ENCODE measurements at places on chromosomes 4 and X.

DNA sequence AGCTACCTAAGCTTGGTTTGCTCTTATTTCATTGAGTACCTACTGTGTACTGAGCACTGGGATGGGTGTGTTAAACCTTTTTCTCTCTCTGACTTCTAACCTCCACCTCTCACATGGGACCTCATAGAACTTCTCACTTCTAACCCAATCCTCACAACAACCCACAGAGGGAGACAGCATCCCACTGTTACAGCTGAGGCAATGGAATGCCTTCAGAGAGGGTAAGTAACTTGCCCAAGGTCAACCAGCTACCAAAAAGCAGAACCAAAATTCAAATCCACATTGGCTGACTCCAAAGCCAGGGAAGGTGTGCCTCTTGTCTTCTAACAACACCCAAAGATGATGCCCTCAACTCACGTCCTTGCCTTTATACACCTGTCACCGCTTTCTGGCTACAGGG lies 5.4 kb downstream of the SEL1L3 start:
- no peak for DNase-seq

- no peak for DNase-seq
These were observed 12.6 kb downstream of the PPA2 start for GRCh38 chr4:105461221-105461620.

DNA sequence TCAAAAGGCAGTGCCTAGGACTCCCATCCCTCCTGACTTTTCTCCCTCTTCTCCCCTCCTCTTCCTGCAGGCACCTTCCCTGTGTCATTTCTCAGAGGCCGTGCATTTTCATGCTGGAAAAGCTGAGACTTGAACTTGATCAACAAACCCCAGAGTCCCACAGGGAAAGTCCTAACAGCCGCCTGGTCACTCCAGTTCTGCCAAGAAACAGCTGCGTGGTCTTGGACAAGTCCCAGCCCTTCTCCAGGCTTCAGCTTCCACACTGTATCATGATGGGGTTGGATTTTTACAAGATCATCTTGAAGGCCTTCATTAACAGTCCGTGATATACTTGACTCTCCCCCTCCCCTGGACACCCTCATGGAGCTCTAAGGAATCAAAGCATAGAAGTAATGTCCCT lies 366.0 kb downstream of the BCOR start:
- no peak for DNase-seq

DNA sequence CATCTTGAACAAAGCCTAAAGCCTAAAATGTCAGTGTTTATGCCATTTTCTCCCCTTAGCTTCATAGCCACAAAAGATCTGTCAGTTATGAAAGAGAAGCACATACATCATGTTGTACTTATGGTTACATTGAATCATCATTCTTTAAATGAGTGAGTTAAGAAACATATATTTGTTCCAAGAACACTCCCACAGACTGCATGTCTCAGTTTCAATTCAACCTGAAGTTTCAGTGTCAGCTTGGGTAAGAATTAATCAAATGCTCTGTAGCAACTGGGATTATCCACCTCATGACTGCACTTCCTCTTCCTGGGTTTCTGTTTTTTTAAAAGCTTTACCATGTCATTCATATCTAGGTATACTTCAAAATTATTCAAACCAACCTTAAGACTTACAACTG lies 3.9 kb upstream of the TMPRSS11B start:
- no peak for DNase-seq

DNA sequence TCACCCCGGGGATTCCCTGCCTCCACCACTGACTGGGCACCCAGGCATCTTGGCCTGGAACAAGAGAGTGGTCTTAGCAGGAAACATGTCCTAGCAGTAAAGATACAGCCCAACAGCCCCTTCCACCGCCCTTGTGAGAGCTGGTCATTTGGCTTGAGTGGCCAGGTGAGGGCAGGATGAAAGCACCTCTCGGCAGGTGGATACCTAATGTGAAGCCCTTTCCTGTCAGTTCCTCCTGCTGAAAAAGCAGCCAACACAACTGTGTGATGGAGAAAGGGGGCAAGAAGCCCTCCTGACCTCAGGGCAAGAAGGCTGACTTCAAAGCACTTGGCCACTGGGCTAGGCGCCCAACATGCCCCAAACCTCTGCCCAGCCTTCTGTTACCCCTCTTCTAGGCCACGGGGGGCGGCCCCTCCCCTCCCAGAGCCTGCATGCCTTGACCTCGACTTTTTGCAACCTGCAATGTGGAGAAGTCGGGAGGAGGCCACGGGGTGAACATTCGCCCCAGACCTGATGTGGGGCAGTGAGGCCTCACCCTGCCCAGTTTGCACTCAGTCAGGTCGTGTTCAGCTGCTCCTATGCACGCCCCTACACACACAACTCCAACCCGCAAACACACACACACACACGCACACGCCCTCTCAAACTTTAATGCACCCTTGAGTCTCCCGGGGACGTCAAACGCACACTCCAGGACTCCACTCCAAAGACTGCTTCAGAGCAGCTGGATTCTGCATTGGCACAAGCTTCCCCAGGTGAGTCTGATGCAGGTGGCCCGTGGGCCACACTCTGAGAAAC lies 1.1 kb downstream of the LGI2 start:
- no peak for DNase-seq

DNA sequence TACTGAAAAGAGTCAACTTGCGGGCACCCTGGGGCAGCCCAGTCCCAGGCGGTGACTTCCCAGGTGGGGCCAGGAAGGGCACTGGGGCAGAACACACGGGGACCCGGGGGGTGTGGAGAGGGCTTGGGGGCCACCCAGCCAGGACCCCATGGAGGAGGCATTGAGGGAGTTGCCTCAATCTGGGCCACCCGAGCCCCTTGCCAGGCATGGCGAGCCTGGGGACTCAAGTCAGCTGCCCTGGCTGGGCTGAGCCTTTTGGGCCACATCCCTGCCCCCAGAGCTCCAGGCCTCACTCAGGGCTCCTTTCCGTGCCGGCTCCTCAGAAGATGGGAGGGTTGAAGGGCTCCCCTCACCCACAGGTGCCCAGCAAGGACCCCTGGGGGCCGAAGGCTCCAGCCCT lies 6.6 kb upstream of the CPLX1 start:
- DNase-seq = no peak

DNA sequence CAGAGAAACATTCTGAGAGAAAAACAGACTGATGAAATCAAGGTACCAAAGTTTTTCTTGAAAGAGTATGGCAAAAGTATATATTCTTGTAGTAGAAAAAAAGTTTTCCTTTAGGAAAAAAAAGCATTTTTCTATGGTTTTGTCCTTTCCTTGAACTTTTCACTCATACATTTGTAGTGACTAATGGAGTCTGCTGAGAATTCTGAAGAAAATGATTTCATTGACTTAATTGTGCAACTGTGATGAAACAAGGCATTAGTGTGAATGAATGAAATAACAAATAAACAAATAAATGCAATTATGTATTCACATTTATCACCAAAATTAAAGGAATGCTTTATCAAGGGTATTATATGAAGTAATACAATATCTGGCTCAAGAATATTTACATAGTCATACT lies 5.7 kb downstream of the CSN1S1 start:
- no peak for DNase-seq

DNA sequence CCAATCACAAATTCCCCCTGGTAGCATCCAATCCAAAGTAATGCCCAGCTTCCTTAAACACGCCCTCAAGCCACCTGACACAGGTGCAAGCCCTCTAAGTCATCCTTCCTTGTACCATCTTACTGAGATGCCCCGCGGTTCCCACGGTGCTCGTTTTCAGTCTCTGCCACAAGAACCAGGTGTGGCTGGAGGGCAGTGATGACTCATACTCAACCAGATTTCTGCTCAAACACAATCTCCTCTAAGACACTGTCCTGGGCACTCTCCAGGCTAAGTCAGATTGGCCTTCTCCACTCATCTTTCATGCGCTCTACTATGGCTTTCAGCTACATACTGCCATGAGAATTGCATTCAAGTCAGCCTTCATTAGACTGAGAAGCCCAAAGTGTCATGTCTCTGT lies 3.5 kb downstream of the SH3KBP1 start:
- DNase-seq = no peak

GRCh38 chr4:25500626-25501316 lies 123.7 kb downstream of the ANAPC4 start:
- DNase-seq = no peak

DNA sequence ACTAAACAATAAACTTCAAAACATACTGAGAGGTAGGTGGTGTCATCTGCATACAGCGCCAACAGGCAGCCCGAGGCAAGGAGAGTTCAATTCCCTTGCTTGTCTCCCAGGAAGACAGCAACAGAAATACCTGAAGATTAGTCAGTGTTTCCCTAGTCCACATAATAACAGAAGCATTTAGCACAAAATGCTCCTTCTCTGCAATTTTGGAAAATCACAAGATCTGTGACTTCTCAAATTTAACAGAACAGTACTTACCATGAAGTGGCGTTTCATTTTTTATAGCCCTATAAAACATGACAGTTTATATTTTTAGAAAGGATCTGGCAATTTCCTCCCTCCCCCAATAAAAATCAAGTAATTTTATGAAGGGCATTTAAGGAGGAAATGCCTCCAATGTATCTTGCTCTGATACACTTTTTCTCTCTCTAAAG lies 67.1 kb upstream of the MYOZ2 start:
- DNase-seq = no peak

DNA sequence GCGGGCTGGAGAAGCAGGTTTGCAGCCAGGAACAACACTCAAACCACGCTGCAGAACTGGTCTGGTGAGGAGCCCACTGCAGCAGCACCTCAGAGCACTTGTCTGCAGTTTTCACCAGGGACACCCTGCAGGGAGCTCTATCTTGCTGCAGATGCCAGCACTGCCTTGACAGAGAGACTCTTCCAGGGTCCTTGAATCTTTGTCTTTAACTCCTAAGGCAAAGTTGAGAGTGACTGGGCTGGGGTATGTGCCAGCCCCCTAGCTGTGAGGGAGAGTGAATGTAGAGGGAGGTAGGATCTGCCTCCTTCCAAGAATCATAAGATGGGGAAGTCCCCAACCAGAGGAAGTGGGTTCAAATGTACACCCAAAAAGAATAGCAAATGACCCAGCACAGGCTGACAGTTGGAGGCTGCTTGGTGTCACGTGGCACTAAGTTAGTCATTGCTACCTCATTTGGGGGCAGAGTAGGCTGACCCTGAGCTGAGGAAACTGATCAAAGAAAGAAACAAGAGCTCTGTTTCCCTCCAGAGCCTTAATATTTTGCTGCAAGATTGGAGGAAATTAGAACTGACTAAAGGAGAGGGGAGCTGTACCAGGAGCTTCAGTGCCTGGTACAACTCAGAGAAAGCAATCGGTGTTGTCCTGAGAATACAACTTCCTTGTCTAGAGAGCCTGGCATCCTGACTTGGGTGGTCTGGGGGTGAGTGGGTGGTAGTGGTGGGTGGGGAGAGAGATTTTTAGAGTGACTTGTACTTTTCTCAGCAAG lies 28.2 kb upstream of the HUWE1 start:
- no peak for DNase-seq

- no peak for DNase-seq
These were observed 7.5 kb upstream of the RUFY3 start for GRCh38 chr4:70714079-70714887.

DNA sequence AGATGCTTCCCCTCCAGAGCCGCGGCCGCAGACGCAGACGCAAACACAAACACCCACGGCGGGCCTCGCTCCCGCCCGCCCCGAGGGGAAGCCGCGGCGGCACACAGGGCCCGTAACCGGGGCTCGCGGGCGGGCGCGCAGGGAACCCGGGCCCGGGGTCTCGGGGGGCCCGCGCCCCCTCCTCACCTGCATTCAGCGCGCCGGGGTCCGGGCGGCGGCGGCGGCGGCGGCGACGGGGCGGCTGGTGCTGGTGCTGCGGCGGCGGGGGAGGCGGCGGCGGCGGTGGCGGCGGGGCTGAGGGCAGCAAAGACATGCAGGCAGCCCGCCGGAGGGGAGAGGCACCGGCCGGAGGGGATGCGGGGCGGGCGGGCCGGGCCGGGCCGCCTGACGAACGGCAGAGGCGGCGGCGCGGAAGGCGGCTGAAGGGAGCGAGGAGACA lies 255 bp upstream of the CNOT6L start:
- DNase-seq = no peak

DNA sequence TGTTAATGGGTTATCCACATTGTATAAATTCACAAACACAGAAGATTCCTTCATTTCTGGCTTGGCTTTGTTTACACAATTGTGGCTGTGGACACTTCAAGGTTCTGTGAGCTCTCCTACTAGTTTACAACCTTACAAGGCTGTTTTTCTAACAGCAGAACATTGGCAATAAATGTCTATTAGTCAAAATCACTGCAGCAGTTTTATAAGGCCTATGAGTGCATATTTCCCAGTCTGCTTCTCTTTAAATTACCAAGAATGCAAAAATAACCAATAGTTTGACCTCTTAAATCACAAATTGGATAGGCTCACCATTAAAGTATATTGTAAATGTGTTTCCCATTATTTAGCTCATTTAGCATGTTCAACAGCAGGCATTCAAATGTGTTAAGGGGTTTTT lies 239.2 kb downstream of the DKK2 start:
- DNase-seq = peak; percentile 4

DNA sequence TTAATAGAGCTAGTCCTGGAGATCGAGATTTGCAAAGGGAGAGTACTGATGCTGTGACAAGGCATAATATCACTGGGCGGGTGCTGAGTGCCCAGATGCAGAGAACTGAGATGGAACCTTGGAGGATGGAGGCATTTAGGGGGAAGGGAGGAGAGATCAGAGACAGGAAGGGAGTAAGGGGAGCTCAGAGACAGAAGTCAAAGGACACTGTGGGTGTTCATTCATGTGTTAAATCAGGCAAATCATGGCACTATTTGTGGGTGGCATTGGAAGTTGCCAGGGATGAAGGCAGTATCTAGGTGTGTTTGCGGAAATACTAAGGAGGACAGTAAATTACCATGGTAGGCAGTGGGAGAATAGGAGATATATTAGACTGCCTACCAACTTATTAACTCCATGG lies 135.0 kb downstream of the RBM46 start:
- no peak for DNase-seq

DNA sequence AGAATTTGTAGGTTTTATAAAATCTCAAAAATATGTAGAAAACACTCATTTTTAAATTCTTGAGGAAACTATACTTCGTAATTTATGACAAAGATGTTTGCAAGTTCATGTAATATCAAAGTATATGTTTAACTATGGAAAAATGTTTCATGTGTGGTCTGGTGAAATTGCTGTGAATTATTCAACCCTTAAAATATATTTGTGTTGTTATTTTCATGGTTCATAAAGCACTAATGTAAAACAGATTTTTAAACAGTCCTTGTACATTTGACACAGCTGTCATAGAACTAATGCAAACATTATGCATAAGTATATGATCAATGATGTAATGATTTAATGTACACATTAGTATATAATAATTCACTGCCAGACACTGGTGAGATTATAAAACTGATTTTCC lies 83.1 kb upstream of the ARSJ start:
- peak; percentile 10 for DNase-seq

GRCh38 chr4:156975686-156976085 lies 4.1 kb upstream of the PDGFC start:
- DNase-seq = no peak

- DNase-seq = no peak
These were observed 908 bp downstream of the PCDH10 start for GRCh38 chr4:133149932-133150471.

Measured in renal pelvis (tissue), 12 donors.